Stimulated activated CD8-positive, alpha-beta memory T cell treated with anti-CD3 and anti-CD28 coated beads, Interleukin-15, amount 100 ng/mL, for 48 hours (primary cell): ENCODE measurements at places on chromosomes 11 and 22.

DNA sequence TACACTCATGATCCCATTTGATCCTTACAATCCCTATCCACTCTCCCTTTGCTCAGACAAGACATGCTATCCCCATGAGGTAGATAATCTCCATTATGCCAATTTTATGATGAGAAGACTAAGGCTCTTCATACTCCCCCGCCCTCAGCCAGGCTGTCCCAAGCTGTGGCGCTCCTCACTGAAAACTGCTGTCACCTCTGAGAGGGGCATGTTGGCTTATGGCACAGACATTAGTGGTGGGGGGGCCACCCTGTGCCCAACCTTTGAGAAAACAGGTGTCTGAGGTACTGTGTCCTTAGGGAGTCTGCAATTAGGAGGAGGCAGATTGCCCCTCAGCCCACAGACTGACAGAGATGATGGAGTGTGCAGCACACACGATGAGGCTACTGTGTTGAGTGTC lies 2.4 kb downstream of the DDTL start:
- DNase-seq: no peak

GRCh38 chr11:29364006-29364405 lies 652.8 kb downstream of the KCNA4 start:
- no peak for DNase-seq

DNA sequence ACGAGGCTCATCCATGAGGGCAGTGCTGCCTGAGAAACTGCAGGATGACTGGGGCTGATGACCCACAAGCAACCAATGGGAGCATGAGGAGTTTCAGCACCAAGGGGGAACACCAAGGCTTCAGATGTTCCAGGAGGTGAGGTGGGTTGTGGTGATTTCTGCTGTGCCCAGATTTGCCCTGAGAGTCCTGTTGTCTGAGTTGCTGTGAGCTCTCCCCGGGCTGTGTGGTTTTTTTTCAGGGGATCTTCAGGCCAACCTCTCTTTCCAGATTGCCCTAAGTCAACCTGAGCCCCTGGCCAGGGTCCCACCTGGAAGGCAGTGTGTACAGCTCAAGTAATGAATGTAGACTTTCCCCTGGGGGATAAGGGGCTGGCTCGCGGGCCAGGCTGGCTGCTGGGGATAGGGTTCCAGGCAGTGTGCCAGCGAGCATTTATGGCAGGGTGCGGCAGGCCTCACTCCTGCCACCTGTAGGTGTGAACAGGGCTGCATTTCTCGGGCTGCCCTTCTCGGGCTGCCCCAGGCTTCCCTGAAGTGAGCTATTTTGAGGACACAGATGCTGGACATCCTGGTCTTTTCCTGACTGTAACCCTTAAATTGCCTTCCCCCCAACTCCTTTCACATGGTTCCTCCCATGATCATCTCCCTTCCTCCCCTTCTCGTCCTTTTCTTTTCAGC lies 9.8 kb downstream of the SLC22A6 start:
- no peak for DNase-seq

- DNase-seq: no peak
Observed at GRCh38 chr11:26028393-26028911, 303.5 kb upstream of the ANO3 start.

DNA sequence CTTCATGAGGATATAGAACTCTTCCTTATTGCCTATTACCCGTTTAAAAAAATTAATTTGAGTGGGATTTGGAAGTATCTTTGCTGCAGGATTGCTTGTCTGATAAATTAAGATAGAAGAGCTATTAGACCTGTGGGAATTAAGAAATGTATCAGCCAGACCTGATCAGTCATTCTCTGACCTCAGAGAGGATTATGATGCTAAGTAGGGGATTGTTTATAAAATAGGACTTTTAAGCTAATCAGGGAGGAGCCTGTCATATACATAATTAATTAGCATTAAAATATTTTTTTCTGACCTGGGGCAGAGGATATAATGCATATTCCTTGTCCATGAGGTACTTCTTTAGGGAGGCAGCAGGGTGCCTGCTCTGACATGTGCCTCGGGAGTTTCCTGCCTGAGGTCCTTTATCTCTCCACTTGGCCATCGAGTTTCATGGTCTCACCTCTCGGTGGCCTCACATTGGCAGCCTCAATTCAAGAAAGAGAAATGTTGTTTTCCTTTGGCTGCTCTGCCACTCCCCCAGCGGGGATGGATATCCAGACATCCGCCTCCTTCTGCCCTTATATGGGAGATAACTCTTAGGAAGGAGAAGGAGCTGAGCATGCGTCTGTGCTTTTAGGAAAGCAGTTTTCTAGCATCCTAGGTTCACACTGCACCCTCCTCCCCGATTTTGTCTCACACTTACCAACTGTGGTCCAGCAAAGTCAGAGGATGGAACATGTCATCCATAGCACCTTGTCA lies 41.1 kb downstream of the DIXDC1 start:
- DNase-seq: no peak

- no peak for DNase-seq
Observed at GRCh38 chr22:19121631-19122142, 525 bp downstream of the DGCR2 start.

- DNase-seq: no peak
Observed at GRCh38 chr11:65771589-65772112, 9.1 kb downstream of the AP5B1 start.

DNA sequence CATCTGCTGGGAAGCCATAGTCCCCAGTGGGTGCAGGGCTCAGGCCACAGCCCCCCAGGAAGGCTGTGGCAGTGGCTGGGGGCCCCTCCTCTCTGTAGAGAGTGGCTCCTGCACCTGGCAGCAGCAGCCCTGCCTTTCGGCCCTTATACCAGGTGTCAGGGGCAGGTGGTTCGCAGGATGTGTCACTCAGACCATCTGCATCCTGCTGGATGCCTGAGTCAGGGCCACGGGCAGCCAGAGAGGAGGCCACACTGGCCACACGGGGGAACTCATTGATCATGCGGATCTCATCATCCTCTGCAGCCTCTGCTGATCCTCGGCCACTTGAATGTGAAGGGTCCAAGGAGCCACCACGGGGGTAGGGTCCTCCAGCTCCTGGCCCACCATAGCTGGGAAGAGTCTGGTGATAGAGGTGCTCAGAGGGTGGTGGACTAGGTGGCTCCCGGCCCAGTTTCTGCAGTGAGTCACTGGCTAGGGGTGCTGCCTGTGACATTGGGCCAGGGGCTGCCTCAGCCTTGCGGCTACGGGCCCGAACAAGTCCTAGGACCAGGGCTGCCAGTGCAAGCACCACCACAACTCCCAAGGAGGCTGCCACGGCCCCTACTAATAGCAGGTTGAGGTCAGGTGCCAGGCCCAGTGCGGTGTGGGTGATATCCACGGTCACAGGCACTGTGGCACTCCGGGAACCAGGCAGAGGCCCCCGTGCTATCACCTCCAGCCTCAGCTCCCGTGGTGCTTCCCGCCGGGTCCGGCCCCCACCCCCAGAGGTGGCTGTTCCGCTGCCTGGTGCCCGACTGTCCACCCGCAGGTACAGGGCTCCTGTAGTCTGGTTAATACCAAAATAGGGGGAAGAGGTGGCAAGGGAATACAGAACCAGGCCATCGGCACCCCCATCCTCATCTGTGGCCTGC lies 3.3 kb upstream of the TPP1 start:
- no peak for DNase-seq

GRCh38 chr22:36149441-36149840 lies 11.1 kb downstream of the APOL3 start:
- no peak for DNase-seq

- DNase-seq: no peak
Observed at GRCh38 chr11:72380132-72380503, 54.2 kb downstream of the CLPB start.

DNA sequence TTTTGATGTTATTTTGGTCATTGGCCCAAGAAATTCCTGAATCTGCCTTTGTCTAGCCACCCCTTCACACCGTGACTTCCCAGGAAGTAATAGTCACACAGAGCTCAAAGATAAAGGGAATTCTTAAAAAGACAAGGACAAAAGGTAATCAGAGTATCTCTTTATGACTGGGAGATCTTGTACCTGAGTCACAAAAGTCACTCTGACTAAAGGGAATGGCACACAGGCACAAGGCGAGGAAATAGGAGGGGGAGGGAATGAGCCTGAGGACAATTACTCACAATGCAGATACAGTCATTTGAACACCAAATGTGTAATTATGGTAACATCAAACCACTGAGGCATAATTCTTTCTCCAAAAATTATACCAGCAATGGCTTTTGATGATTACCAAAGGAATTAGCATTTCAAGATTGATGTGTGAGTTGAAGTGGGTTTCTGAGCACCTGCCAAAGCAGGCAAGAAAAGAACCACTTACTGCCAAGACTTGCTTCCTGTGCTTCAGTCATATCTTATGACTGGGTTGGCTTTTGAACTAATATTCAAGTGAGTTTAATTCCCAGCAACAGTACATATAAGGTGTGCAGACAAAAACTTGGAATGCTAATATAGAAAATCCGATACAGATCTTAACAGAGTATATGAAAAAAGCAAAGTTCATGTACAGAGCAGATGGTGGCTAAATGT lies 856.4 kb downstream of the LRRC4C start:
- no peak for DNase-seq

DNA sequence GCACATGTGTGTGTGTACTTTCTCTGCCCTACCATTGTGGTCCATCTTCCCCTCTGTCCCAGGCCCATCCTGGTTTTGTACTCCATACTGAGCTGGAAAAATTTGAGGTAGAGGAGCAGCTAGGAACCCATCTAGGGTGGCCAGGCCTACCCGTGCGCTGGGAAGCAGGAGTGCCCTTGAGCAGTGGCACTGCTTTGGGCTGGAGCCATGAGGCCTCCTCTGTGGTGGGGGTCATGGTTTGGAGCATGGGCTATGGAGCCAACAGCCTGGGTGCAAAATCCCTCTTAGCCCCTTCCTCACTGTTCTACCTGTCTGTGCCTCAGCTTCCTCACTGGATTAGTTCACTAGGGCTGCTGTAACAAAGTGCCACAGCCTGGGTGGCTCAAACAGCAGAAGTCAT lies 21.9 kb upstream of the ALG8 start:
- no peak for DNase-seq

- DNase-seq: no peak
Observed at GRCh38 chr11:112828421-112828820, 132.8 kb upstream of the NCAM1 start.

DNA sequence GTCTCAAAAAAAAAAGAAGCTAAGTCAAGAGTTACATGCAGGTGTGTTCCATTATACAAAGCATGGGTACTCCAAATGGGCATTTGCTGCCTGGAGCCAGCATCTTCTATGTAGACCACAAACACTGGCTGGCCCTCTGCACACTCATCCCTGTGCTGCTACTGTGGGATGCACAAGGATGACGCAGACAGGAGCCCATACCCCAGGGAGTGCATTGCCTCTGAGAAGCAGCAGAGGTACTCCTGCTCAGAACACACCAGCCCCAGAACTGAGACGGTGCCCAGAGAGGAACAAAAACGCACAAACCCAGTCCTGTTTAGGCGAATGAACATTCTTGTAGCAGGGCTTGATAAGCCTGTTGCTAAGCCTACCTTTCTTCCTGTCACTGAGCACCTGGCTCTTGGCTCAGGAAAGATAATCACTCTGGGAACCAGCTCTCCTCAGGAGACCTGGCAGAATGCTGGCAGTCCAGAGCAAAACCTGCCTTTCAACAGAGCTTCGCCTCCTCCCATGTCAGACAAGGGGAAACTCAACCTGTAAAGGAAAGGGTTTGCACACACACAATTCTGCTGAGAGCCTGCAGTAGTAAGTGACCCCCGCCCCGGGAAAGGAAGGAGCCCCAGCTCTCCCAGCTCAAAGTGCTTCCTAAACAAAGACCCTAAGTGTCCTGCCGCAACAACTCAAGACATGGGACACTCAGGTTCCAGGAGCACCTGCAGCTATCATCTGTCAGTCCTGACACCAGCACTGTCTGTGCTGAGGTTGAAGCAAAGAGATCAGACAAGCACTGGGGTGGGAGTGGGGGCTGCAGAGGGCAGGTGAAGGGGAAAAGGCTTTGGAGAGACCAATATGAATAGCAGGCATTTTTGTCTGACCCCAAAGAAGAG lies 145.7 kb downstream of the TENM4 start:
- DNase-seq: no peak

DNA sequence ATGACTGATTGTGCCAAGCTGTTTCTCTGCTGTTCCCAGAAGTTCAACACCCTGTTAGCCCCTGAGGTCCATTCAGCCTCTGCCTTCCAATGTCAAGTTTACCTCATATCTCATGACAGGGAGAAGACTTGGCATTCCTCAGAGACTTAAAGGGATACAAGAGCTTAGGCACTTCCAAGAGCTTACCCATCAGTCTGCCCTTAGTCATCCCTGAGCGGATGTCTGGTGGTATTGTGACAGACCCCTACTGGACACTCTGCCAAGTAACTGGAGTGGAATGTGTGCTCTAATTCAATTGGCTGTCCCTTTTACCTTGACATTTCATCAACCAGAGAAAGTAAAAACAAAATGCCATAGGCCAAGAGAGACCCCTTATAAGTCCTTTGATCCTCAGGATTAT lies 151.5 kb downstream of the AASDHPPT start:
- DNase-seq: no peak

DNA sequence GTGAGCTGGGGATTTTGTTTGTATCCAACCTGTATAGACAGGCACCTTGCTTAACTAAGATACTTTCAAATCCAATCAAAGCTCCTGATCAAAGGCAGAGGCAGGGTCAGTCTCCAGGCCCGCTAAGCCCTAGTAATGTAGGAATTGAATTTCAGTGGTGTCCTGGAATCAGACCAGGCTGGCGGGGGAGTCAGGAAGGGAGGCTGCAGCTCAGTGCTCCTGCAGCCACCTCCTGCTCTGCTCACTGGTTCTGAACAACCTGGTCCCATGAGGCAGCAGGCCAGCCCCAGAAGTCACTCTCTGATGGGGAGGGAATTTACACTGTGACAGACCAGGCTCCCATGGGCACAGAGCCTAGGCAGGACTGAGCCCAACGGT lies 38.5 kb upstream of the GALNT18 start:
- DNase-seq: no peak

- DNase-seq: no peak
Observed at GRCh38 chr22:31841078-31841827, 87.4 kb downstream of the DEPDC5 start.

- no peak for DNase-seq
Observed at GRCh38 chr11:64604458-64605243, 13.6 kb downstream of the SLC22A12 start.

DNA sequence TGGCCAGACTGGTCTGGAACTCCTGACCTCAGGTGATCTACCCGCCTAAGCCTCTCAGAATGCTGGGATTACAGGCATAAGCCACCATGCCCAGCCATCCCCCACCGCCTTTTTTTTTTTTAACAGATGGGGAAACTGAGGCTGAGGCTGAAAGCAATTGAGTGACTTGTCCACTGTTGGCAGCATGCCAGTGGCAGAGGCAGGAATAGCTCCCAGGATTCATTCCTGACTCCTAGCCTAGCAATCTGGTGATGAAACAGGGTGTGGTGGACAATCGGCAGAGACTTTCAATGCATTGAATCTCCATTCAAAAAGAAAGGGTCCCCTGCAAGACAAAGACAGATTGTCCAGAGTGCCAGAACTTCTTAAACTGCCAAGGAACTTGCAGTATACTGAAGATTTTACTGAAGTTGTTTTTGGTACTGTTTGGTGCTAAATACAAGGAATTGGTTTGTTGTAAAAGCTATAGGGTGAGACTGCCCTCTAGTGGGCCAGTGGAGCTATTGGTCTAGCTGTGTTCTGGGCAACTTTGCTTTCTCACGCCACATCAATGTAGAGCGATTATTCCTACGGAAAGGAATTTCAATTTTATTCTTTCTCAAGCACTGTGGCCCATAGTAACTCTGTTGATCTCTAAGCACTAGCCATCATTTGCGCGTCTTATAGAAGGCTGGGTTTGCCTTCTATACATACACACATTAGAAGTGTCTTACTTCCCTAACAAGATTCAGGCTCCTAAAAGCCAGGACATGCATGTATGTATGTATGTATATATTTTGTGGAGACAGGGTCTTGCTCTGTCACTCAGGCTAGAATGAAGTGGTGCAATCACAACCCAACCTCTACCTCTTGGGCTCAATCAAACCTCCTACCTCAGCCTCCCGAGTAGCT lies 21.0 kb downstream of the C22orf31 start:
- peak; percentile 19 for DNase-seq
